GOT3 (cell line): ENCODE measurements at places on chromosomes 13 and 19.

DNA sequence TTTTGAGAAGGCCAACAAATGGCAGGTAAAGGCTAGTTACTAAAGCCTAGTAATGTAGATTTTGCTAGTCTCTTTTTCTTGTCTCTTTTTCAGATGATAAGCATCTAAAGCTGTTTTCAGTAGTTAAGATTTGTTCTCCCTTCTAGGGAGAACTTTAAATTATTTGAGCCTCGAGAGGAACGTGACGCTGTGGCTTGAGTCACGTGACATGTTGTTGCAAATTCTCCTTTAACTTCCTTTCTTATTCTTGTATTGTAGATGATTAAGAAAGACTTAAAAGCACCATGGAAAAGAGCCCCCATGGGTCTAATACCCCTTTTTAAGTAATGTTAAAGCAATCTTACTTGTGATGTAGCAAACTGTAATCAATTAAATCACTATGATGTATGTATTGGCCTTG lies 2698.7 kb downstream of the PCDH9 start:
- DNase-seq, result no peak

DNA sequence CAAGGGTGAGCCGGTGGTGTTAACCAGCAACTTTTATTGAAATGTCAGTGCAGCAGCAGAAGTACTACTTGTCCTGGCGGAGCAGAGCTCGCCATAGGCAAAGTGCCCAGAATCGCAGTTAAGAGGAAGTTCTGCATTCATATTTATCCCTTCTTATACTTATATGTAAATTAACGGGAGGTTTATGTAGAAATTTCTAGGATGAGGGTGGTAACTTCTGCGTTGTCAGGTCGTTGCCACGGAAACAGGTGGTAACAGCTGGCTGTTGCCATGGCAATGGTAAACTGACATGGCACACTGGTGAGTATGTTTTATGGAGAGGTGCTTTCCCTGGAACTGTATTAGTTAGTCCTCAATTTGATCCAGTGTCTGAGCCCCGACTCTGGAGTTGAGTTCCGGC lies 2494.9 kb upstream of the PCDH20 start:
- no peak for DNase-seq

DNA sequence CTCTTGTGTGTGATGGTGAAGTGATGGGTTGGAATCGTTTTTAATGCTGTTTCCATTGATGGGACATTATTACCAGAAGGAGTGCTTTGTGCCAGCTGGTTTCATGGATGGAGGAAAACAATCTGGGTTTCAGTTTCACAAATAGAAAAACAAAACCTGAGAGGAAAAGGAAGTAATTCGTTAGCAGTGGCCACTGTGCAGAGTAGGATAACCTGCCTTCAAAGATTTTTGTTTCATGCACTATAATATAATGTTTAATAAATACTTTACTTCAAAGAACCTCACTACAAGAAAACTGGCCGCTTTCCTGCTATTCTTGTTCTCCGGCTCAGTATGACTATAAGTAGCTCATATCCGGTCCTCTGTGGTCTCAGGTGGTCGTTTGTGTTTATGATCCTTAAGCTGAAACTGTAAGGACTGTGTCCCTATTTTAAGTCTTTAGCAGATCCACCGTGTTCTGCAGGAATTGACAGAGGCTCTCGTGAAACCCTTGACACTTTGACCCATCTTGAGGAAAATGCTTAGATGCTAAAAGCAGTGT lies 104.7 kb downstream of the GGACT start:
- DNase-seq, result no peak

DNA sequence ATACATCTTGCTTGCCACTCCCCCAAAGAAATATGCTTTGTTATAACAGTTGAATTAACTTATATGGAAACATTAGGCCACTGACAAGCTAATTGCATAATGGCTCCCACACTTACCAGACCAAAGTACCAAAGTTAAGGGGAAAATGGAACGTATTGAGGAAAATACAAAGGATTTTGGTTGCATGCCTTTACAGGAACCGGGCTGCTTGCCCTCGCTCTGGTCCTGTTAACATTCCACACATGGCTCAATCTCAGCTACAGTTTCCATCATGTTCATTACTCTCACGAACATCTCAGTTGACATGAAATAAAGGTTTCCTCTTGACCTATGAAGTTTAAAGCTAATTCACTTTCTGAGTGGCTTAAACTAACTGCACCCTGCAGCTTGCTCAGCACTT lies 220.7 kb upstream of the RXFP2 start:
- no peak for DNase-seq

DNA sequence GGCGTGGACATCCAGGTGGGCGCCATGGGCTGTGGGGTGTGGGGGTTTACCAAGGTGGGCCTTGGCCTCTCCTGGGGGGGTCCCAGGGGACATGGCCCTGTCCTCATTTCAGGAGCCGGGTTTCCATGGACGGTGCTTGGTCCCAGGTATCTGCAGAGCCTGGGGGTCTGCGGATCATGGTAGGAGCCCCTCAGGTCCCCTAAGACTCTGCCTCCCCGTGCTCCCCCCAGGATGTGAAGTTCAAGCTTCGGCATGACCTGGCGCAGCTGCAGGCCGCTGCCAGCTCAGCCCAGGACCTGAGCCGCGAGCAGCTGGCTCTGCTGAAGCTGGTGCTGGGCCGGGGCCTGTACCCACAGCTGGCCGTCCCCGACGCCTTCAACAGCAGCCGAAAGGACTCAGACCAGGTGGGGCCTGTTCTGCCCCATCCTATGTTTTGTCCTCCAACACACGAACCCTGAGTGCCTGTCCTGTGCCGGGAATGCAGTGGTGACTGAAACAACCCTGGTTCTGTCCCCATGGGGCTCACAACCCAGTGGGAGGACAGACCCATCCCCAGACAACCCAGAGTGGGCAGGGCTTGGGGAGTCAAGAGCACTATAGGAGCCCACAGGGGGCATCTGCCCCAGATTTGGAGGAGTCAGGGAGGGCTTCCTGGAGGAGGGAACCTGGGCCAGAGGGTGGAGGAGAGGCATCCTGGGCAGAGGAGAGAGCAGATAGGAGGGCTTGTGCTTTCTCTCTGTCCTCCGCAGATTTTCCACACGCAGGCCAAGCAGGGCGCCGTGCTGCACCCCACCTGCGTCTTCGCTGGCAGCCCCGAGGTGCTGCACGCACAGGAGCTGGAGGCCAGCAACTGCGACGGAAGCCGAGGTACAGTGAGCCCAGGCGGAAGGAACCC lies 26.8 kb downstream of the DHX34 start:
- no peak for DNase-seq

DNA sequence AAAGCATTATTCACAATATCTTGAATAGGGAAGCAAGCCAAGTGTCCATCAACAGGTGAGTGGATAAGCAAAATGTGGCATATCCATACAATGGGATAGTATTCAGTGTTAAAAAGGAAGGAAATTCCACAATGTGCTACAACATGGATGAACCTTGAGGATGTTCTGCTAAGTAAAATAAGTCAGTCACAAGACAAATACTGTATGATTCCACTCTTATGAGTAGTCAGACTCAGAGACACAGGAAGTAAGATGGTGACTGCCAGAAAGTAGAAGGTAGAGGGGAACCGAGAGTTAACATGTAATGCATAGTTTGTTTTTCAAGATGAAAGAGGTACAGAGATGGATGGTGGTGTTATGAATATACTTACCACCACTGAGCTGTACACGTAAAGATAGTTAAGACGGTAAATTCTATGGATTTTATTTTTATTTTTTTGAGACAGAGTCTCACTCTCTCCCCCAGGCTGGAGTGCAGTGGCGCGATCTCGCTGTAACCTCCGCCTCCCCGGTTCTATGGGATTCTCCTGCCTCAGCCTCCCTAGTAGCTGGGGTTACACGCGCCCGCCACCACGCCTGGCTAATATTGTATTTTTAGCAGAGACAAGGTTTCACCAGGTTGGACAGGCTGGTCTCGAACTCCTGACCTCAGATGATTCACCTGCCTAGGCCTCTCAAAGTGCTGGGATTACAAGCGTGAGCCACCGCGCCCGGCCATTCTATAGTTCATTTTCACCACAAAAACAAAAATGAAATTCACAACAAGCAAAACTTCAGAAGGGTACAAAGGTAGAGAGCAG lies 1.0 kb upstream of the CHAMP1 start:
- DNase-seq, result no peak

DNA sequence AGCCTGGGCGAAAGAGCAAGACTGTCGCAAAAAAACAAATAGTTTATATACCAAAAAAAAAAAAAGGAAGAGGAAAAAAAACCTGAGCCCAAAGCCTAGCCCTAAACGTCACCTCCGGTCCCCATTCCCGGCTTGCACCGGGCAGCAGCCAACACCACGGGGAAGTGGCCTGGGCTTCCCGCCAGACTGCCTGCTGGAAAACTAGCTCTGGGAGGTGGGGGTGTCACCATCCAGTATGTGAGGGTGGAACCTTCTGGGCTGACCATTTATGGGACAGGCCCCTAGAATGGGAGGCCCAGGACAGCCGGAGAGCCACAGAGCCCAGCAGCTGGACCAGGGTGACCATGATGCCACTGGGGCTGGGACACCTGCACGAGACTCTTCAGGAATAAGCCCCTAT lies 37.3 kb downstream of the IL12RB1 start:
- DNase-seq, result no peak

DNA sequence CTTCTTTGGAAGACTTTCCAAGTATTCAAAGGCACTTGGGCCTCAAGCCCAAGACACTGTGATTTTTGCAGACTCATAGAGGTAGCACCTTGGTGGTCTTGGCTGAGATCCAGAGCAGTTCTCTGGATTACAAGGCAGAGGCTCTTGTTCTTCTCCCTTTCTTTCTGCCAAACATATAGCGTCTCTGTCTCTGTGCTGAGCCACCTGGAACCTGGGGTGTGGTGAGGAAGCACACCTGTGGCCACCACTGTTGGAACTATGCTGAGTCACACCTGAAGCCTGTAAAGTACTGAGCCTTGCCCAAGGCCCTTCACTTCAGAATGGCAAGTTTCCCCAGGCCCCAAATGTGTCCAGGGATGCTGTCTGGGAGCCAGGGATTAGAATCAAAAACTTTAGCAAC lies 127.5 kb downstream of the FREM2 start:
- DNase-seq, result no peak

- no peak for DNase-seq
Observed at GRCh38 chr13:64371045-64371444, 2859.1 kb downstream of the PCDH9 start.

GRCh38 chr19:49818649-49819370 lies 721 bp downstream of the MED25 start:
- no peak for DNase-seq

DNA sequence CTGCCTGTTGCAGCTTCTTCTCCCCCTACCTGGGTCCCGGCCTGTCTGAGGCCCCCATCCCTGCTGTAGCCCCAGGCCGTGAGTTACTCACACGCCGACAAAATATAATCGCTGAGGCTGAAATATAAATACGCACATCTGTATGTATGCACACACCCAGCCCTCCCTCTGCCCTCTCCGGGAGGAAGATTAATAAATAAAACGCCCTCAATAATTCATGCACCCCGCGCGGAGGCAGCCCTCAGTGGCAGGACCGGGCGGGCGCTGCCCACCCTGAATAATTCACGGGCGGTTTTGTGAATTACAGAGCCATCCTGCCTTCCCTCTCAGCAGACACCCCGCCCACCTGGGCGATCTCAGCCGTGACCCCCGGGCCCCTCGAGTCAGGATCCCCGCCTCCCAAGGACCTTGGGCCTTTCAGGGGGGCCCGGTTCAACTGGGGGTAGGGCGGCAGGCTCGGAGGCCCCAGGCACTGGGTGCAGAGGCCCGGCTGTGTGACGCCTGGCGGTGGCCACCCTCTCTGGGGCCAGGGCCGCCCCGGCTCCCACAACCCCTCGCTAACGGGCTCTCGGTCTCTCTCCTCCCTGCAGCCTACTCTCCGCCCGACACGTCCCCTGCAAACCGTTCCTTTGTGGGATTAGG lies 24.2 kb downstream of the SMIM24 start:
- no peak for DNase-seq

DNA sequence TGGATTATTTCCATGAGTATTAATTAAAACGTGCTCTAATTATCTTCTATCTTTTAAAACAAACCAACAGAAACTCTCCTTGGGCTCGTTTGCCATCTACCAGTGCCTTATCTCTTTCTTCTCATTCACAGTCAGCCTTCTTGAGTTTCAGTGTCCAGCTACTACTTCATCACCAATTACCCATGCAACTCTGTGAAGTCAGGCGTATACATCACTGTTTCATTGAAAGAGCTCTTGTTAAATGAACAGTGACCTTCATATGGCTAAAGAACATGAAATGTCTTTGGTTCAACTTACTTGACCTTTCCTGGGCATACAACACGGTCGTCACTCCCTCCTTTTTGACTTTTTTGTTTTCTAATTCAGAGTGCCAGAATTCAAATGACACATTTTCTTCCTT lies 5.2 kb upstream of the IFT88 start:
- no peak for DNase-seq

DNA sequence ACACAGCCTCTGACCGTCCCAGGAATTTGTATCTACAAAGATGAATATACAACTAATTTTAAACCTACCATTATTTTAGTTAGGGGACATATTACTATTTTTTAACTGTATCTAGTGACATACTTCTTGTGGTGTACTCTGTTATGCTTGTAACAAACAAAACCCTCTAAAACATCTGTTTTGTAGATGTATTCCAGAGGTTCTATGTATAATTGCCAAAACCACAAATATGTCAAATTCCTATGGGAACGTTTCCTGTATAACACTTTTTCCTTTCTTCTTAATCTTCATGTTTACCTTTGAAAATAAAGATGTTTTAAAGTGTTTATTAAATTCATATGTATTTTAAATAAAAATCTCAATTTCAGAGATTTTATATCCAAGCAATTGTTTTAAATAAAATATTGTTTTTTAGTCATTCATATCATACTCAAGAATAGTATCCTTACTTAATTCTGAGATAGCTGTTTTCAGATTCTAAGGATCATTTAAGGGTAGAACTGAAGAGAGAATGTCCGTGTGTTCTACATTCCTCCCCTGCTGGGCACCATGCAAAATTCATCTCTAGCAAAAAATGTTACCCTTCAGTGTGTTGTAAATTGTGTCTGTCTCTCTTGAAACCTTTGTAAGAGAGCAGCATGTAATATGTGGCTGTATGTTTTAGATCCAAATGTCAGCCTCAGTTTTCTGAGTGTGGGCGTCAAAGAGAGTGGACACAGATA lies 1327.7 kb downstream of the EFNB2 start:
- no peak for DNase-seq

- no peak for DNase-seq
Observed at GRCh38 chr19:15828121-15828610, 12.7 kb upstream of the OR10H1 start.

DNA sequence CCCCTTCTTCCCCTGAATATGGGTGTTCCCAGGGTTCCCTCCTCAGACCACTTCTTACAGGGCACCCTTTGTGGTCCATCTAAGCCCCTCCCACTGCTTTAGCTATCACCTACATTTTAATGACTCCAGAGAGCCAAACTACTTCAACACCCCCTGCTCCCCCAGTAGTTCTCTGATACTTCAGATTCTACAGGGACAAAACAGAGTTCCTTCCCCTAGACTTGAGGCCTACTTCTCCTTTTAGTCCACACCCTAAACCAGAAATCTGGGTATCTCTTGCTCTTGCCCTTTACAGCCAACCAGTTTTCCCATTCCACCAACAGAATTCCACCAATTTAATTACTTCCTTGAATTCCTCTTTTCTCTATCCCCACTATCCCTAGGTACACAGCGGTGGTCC lies 107.2 kb downstream of the KCNRG start:
- DNase-seq, result no peak
